ENCODE measurements at places on chromosomes 6 and 20. TPM values are rescaled to one million over a fixed set of nuclear protein-coding genes. Genes with fewer than 3 reads are reported as not detected.

DNA sequence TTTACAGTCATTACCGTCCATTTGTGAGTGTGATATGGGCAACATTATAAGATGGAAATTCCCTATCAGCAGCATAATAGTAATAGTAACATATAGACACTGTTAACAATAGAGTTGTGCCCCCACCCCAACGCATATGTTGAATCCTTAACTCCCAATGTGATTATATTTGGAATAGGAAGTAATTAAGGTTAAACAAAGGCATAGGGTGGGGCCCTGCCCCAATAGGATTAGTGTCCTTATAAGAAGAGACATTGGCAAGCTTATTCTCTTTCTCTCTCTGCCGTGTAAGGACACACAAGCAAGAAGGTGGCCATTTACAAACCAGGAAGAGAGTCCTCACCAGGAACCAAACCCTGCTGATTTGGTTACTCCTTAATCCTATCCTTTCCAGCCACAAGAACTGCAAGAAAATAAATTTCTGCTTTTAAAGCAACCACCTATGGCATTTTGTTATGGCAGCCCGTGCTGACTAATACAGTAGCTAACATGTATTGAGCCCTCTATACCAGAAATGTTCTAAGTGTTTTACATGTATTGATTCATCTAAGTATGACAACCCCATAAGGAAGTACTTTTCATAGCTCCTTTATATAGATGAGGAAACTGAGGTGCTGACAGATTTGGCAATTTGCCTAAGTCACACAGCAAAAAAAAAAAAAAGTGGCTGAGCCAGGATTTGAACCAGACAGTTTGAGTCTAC, 114.2 kb downstream of the BCAS1 start:
- no peak for DNase-seq

NR2E1 gene
- not detected for total RNA-seq

GRCh38 chr6:40669343-40669742, 82.2 kb upstream of the LRFN2 start:
- DNase-seq: no peak

GRCh38 chr20:56697476-56697875, 68.4 kb downstream of the TFAP2C start:
- no peak for DNase-seq

DNA sequence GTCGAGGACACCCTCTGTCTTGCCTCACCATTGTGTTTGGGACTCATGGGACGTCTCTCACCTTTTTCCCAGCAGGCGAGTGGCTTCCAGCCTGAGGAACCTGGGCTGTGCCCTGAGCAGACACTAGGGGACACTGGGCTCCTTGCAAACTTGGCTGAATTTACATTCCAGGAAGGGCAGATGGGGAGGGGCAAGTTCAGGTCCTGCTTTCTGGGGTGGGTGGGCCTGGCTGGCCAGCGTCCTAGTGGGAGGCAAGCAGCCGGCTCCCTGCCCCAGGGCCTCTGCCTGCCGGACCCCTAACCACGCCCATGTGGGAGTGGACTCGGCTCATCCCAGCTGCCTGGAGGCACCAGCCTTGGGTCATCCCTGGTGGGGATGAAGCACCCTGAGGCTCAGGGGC, 48.2 kb upstream of the MLN start:
- DNase-seq: no peak

AVP gene
- total RNA-seq: 0.96 TPM

DNA sequence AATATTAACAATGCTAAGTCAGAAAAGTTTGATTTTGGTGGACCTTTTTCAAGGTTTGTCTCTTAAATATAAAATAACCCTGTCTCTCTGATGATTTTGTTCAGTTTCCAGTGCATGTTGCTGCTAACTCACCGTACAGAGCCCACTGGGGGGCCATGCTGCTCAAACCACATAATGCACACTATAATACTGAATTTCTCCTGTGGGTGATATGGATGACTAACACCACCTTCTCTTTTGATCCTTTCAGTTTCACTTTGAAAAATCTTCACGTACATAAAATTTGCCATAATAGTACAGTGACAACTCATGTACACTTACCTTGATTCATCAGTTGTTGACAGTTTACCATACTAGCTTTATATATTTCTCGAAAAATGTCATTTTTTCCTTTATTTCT, 506.6 kb upstream of the MAN1A1 start:
- DNase-seq: no peak
